ENCODE measurements at places on chromosomes 12 and 14. TPM values are rescaled to one million over a fixed set of nuclear protein-coding genes. Genes with fewer than 3 reads are reported as not detected.

DNA sequence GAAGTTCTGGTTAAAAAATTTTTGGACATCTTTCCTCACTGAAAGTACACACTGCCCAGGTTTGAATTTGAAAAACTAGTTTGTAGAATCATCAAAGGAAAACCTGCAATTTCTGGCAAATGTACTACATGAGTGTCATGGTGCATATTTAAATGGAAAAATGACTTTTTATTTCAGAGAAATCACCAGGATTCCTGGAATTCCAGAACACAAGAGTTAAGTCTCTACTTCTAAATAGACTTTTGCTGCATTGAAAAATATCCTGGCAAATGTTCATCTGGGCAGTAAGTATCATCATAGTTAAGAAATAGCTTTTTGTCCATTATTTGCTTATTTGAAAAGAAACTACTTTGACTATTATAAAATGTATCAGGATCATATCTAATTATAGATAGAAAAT lies 275.1 kb downstream of the PRKD1 start:
- DNase-seq, result no peak

DNA sequence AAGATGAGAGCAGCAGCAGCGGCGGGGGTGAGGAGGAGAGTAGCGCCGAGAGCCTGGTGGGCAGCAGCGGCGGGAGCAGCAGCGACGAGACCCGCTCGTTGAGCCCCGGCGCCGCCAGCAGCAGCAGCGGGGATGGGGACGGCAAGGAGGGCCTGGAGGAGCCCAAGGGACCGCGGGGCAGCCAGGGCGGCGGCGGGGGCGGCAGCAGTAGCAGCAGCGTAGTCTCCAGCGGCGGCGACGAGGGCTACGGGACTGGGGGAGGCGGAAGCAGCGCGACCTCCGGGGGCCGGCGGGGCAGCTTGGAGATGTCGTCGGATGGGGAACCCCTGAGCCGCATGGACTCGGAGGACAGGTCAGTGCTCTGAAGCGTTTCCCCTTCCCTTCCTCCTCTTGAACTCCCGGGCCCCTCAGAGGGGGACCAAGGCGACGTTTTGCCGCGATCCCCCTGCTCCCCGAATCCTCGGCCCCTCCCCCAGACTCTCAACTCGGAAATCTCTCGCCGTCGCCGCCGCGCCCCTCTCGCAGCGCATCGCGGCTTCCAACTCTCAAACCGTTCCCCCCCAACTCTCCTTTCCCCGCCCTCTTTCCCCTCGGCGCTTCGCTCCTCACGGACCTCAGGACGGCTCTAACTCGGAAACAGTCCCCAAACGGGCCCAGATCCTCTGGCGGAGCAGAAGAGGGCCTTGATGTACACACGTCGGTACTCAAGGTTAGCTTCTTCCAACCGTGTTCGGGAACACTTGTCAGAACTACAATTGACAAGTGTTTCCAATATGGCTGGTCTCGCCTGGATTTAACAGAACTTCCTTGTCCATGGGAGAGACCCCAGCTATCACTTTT lies 947 bp downstream of the AEBP2 start:
- no peak for DNase-seq

GRCh38 chr12:48389409-48389808 lies 38.7 kb upstream of the ZNF641 start:
- DNase-seq, result no peak

- no peak for DNase-seq
These were observed 2.4 kb upstream of the TBX3 start for GRCh38 chr12:114686426-114686772.

DNA sequence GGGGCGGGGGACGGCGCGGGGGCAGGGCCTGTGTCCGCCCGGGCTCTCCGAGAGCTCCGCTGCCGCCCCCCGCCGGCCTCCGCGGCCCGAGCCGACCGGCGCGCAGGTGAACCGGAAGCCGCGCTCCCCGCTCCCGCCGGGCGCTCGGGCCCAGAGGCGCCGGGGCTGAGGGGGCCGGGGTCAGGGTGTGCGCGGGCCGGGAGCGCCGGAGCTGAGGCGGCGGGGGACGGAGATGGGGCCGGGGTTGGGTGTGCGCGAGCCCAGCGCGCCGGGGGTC lies 431 bp downstream of the HIP1R start:
- no peak for DNase-seq

GRCh38 chr12:131380220-131380964 lies 330.5 kb upstream of the SFSWAP start:
- DNase-seq, result no peak

DNA sequence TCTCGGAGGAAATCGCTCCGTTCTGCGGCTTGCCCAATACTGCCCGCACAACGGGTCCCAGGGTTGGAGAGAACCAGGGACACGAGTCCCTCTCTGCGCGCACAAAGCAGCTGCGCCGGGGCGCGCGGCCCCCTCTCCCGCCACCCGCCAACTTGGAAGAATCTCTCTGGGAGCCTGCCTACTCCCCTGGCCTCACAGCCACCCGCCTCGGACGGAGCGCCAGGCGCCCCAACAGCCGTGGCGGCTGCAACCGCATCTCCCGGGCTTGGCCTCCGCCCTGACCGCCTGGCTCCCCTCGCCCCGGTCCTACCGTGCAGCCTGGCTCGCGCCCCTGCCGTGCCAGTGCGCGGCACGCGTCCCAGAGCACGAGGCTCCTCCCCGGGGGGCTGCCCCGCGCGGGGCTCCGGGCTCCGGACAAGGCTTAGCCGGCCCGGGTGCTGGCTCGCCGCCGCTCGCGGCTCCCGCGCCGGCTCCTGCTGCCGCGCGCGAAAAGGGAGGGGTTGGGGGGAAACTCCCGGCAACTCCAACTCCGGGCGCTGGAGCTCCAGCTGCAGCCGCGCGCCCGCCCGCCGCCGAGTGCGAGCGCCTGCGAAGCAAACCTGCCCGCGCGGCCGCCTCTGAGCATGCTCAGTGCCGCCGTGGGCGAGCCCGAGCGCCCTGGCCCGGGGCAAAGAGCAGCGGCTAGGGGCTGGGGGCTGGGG lies at the start of gene STXBP6:
STXBP6 (minus strand) TSS at position 580 of the 701 bp plus-strand sequence. CDS start 75,329 bp downstream, outside the sequence.
- no peak for DNase-seq

- no peak for DNase-seq
These were observed 131.9 kb downstream of the SMOC1 start for GRCh38 chr14:70011098-70011497.

DNA sequence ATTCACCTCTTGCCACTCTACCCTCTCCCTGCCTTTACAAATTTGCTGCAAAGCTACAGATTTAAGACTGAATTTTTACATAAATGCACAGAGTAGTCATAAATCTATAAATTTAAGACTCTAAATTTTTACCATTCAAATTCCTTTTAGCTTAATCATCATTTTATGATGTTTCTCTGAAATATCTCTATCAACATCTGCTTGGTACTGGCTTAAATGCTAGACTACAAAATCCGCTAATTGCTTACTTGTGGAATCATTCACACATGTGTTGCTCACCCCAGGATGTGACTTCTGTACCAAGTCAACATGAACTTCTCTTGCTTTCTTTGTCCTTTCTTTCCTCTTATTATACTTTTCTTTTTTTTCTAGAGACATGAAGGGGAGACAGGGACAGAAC lies 109.2 kb downstream of the GALC start:
- DNase-seq, result no peak

GRCh38 chr12:54351341-54351740 lies 12.9 kb downstream of the GPR84 start:
- DNase-seq, result no peak

DNA sequence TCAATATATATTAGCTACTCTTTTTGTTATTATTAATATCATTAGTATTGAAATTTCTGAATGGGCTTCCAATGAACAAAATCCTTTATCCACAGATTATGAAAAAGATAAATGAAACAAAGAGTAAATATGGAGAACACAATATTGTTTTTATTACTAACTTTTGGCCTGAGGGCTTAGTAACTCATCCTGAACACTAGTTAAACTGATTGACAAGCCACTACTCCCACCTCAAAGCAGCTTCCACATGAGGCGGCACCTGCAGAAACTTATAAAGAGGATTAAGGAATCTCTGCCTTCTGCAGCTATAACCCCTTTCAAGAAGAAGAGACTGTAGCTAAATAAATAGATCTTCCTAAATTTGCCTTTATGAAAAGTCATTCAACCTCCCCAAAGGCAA lies 187.6 kb upstream of the ALG10 start:
- DNase-seq, result no peak

DNA sequence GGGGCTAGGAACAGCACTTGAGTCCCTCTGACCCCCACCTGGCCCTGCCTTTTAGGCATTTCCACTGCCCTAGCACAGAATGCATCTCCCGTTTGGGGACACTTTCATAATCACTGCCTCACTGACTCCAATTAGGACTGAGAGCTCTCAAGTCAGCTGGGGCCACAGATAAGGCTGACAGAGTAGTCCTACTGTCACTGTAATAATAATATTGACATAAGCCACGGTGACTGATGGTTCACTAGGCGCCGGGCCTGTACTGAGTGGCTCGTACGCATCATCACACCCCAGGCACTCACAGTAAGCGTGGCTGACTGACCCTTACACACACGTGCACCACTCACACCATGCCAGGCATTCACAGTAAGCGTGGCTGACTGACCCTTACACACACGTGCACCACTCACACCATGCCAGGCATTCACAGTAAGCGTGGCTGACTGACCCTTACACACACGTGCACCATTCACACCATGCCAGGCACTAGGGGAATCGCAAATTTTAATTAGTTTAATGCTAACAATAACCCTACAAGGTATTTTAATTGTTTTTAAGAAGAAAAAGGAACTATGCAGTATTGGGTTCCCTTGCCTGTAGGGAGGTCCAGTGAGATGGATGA lies 87.7 kb downstream of the CHGA start:
- no peak for DNase-seq

DNA sequence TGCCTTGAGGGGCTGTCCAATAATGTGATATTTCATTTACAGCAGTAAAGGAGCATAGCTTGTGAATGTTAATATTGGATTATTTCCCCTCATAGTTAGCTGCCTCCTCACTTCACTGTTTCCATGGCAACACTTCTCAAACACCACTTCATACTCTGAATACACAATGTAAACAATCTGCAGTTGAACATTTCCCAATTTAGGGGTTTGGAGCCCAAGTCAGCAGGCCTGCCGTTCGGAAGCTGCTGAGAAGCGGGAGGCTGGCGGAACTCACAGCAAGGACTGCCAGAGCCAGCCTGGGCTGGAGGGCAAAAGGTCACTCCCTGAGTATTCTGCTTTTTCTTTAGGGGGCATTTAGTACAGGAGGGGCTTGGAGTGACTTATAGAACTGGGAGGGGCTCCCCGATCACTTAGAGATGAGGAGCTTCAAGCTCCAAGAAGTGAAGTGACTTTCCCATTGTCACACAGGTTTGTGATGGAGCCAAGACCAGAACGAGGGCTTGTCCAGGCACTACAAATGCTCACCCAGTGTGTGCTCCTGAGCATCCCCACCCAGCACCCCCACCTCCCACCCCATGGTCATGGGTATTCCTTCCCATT lies 12.1 kb upstream of the SLC24A4 start:
- peak; percentile 35 for DNase-seq

DNA sequence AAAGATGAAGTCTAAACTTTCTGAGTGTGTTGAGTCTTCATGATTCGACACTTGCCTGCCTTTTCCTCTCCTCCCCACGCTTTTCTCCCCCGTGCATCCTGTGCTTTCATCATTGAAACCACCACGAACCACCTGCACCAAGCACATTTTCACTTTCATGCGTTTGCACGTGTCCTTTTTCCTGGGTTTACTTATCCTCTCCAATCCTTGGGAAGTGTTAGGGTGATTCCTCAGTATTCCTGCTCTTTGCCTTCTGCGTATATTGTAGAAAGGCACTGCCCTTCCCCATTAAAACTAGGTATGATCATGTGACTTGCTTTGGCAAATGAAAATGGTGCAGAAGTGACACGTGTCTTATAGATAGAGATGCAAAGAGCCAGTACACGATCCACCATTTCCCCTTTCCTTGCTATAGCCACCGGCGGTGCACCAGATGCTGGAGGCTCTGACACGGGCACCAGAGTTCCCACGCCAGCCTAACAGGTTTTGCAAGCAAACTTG lies 106.6 kb downstream of the BRMS1L start:
- DNase-seq, result no peak

DNA sequence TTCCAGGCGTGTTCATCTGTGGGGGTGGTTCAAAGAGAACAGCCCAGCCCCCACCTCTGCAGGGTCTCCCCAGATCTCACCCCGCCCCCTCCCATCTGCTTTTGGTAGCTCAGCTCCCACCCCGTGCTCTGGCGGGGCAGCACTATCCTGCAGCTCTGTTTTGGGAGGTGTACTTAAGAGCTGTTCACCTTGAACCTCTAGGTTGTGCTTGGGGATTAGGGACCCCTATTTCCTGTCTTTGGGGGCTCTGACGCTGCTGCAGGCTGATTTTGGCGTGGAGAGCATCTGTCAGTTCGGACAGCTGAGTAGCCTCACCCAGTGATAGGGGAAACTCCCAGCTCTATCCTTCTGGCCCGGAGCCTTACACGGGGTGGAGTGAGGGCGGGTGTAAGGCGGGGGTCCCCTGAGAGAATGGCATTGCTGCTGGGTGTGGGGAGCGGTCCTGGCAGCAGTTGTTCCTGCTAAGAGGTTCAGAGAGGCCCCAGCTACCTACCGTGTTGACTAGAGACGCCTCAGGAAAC lies 765 bp downstream of the TMEM120B start:
- DNase-seq, result no peak

DNA sequence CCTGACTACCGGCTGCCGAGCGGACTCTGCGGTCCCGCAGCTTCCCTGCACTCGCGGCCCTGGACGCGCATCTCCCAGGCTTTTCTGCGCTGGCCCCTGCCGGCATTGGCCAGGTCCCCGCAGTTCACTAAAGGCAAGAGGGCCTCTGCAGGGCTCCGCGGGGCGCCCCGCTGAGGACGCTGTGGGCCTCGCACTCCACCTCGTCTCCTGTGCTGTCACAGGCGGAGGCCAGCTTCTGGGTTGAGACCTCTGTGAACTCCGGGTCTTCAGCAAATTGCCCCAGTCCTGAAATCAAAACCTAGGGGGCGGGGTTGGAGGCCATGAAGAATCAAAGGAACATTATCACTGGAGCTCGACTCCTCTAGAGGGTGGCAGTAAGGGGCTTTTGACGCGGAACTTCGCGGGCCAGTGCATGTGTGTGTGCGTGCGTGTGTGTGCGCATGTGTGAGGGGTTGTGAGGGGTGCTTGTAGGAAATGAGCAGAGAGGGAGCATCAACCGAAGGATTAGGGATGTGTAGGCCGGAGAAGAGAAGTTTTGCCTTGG lies 68.5 kb upstream of the CAPRIN2 start:
- no peak for DNase-seq

RPS6KL1 gene
- polyA plus RNA-seq, result 13.5 TPM

AJUBA gene
- 44.8 TPM for polyA plus RNA-seq

CEBPE gene
- 0.11 TPM for polyA plus RNA-seq

CLEC7A gene
- polyA plus RNA-seq, result 1.5 TPM

PAH gene
- not detected for polyA plus RNA-seq

AQP2 gene
- polyA plus RNA-seq, result not detected

ASCL1 gene
- not detected for polyA plus RNA-seq

B3GNT4 gene
- polyA plus RNA-seq, result 0.30 TPM

POTEM gene
- not detected for polyA plus RNA-seq

BCL11B gene
- 0.86 TPM for polyA plus RNA-seq

DAAM1 gene
- polyA plus RNA-seq, result 34.1 TPM

SERPINA1 gene
- polyA plus RNA-seq, result 0.39 TPM

GSC gene
- polyA plus RNA-seq, result 0.33 TPM
